ENCODE measurements at places on chromosomes 11 and 22.

DNA sequence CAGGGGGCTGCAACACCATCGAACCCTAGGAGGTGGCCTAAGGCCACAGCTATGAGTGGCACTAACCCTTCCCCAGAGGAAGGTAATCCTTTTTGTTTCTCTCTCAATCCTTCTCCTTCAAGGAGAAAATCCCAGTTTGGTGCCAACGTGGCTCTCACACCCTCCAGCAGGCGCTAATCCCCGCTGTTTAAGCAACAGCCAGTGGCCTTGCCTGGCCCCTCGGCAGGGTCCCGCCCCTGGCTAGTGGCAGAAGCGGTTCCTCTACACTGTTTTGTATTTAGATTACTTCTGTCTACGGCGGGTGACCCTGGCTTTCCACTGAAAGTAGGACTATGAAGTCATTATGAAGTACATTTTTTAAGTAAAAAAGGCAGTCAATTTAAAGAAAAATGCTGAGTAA is 15.5 kb downstream of the GNAZ start:
- no peaks in the 10 kb centered on the region for H3K27me3 ChIP-seq
- H3K36me3 ChIP-seq = no peaks in the 10 kb centered on the region
- DNase-seq = no peak
- no peak overlapping the region for H3K4me3 ChIP-seq
- no peak overlapping the region for H3K27ac ChIP-seq

GRCh38 chr11:8581300-8581699 is 12.7 kb downstream of the STK33 start:
- H3K4me1 ChIP-seq = no peaks in the 10 kb centered on the region
- no peak overlapping the region for H3K4me3 ChIP-seq
- no peaks in the 10 kb centered on the region for H3K27me3 ChIP-seq

DNA sequence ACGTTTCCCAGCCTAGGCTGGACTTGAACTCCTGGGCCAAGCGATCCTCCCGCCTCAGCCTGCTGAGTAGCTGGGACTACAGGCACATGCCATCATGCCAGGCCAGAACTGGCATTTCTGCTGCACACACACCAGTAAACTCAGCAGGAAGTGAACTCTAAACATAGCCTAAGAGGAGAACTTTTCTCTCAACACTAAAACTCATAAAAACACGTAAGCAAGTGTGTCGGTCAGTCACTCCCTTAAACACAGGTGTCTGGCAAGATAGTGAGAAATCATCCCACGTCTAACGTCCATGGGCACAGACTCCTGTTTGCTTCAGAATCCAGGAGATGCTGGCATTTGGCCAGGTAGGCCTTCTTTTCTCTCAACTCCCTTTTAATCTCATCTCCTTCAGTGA is 104.8 kb downstream of the RPL27A start:
- no peak overlapping the region for H3K4me3 ChIP-seq
- no peaks in the 10 kb centered on the region for H3K27me3 ChIP-seq
- peaks cover 52% of the 10 kb centered on the region for H3K4me1 ChIP-seq

GRCh38 chr11:67588136-67588503 is 4.5 kb downstream of the GSTP1 start:
- no peak overlapping the region for H3K27ac ChIP-seq
- H3K27me3 ChIP-seq = no peaks in the 10 kb centered on the region
- no peak for DNase-seq
- H3K4me3 ChIP-seq = no peak overlapping the region

DNA sequence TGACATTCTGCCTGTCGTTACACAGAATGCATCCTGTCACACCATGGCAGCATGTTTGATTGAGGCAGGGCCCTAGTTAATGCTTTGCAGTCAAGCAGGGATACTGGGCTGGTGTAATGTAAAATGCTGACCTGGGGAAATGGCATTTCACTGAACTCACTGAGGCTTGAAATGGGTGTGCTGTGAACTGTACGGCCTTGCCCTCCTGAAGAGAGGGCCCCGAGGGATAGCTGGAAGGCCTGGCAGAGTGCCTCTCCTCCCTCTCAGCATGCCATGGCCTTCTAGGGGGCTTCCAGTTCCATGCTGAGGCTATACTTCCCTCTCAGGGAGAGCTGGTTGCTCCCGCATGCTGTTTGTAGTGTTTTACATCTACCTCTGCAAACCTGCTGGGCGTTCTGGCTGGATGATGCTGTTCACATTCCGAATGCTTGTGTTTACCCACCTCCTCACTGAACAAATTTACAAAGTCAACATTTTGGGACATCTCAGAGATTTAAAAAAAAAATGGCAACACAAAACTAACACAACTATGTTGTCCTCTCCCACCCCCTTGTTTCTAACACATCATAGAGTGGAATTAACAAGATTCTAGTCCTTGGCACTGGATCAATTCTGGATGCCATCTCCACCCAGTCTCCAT is 416.7 kb upstream of the CADM1 start:
- no peak overlapping the region for H3K4me3 ChIP-seq
- no peaks in the 10 kb centered on the region for H3K27me3 ChIP-seq
- H3K36me3 ChIP-seq = no peaks in the 10 kb centered on the region
- no peak overlapping the region for H3K27ac ChIP-seq
- no peak for DNase-seq

Data from tibial artery (tissue), 4 donors.